ENCODE measurements at places on chromosomes 1 and 21. TPM values are rescaled to one million over a fixed set of nuclear protein-coding genes. Genes with fewer than 3 reads are reported as not detected.

AMY1A gene
- not detected for total RNA-seq

SLC1A7 gene
- not detected for total RNA-seq

SEMA4A gene
- 10.5 TPM for total RNA-seq

GFI1 gene
- 87.5 TPM for total RNA-seq

ANGPTL1 gene
- not detected for total RNA-seq

SAMSN1 gene
- 115 TPM for total RNA-seq

ATF3 gene
- total RNA-seq, result 9.5 TPM

FALEC gene
- total RNA-seq, result not detected

MPZ gene
- total RNA-seq, result 2.7 TPM

NFASC gene
- 0.07 TPM for total RNA-seq

OR2M3 gene
- total RNA-seq, result not detected

RAB4A gene
- total RNA-seq, result 28.2 TPM

OR2T2 gene
- total RNA-seq, result not detected

LCE2A gene
- not detected for total RNA-seq

INKA2 gene
- total RNA-seq, result 3.0 TPM

SLAMF6 gene
- total RNA-seq, result 34.1 TPM

STIL gene
- 40.7 TPM for total RNA-seq

NUDT4B gene
- 1.4 TPM for total RNA-seq

OTUD7B gene
- 9.0 TPM for total RNA-seq

RAB42 gene
- total RNA-seq, result 0.14 TPM

SLC2A5 gene
- total RNA-seq, result 0.05 TPM

FMO4 gene
- total RNA-seq, result 1.3 TPM

RRP15 gene
- total RNA-seq, result 25.3 TPM

CNR2 gene
- 0.16 TPM for total RNA-seq

BSND gene
- not detected for total RNA-seq

KCNQ4 gene
- 0.43 TPM for total RNA-seq

ESRRG gene
- total RNA-seq, result not detected

CYP4A11 gene
- total RNA-seq, result not detected

B4GALT3 gene
- 49.4 TPM for total RNA-seq

CAPN8 gene
- total RNA-seq, result not detected

NMNAT2 gene
- total RNA-seq, result not detected

HCRTR1 gene
- total RNA-seq, result not detected

ALX3 gene
- not detected for total RNA-seq

OR2M7 gene
- total RNA-seq, result not detected

PPOX gene
- total RNA-seq, result 29.6 TPM

GJC2 gene
- 0.75 TPM for total RNA-seq

DENND2C gene
- 0.11 TPM for total RNA-seq

PRAMEF15 gene
- not detected for total RNA-seq

ASCL5 gene
- total RNA-seq, result not detected

MAP3K21 gene
- 0.59 TPM for total RNA-seq

PHACTR4 gene
- 32.1 TPM for total RNA-seq

LCE6A gene
- not detected for total RNA-seq

PLA2G2F gene
- not detected for total RNA-seq

KCNJ10 gene
- total RNA-seq, result not detected
